ENCODE measurements at places on chromosomes 6 and 20. TPM values are rescaled to one million over a fixed set of nuclear protein-coding genes. Genes with fewer than 3 reads are reported as not detected.

Gene ADGRF4
- not detected for polyA plus RNA-seq

DNA sequence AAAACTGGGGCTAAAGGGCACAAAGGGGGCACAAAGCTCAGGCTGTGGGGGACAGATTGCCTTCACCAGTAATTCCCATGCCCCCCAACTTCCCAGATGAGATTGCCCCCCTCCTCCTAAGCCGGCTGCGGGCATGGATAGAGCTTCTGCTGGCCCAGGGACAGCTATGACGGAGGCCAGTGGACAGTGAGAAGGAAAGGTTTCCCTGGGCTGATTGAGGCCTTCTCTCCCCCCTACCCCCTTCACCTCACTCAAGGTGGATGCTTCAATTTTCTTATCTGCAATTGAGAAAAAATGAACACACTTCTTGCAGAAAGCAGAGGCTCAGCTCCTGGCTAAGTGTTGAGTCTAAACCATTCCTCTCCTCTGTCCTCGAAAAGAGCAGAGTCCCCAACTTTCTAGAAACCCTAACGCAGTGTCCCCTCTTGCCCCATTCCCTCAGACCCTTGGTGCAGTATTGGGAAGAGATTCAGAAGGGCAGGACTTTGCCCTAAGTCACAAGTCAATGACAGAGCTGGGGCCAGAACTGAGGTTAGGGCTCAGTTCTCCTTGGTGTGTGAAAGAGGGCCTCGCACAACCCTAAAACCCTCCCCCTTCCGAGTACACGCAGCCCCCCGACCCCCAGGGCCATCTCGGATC, 808 bp downstream of the SDC4 start:
- no peak for DNase-seq

DNA sequence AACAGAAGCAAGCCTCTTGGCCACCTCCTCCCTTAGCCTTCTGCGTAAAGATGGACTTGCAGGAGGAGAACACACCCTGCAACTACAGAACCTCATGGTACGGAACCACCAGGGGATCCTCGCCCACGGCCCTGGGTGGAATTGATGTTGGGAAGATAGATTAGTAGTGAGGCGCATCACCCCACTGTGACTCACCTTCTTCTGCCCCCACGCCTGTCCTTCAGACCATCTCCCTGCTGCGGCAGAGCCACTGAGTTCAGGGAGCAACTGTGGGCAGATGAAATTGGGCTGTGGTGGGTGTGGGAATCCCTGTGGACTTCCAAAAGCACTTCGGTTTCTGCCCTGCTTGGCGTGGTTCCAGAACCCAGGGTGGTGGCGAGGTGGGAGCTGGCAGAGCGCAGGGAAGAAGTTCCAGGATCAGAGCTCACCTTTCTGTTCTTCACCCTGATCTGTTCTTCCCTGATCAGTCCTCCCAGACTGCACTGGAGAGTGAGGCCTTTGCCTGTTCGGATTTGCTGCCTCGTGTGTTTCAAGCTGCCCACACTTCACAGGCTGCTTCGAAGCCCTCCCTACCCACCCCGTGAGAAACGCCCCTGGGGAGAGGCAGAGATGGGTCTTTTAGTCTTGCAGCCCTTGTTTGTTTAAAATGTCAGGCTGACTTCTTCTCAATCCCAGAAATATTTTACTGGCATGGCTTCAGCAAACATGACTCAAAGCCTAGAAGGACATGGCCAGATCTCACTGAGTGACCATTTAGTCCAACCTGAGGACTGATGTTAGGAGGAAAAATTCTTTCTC, 92.8 kb upstream of the MLN start:
- no peak for DNase-seq

DNA sequence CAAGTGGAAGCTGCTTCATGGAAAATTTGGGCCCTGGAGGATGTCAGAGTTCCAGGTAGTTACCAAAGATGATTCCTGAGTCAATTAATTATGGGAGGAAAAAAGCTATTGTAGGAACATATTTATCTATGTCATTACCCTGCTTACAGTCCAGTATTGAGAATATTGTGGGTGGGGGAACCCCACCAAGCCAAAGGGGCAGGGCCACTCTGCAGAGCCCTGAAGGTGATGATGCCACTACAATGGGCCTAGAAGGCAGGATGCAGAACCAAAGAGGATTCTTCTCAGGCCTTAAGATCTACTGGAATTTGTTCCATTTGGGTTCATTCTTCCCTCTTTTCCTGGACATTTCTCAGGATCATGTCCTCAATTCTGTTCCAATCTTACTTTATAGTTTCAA, 375.2 kb upstream of the MARCKS start:
- no peak for DNase-seq

DNA sequence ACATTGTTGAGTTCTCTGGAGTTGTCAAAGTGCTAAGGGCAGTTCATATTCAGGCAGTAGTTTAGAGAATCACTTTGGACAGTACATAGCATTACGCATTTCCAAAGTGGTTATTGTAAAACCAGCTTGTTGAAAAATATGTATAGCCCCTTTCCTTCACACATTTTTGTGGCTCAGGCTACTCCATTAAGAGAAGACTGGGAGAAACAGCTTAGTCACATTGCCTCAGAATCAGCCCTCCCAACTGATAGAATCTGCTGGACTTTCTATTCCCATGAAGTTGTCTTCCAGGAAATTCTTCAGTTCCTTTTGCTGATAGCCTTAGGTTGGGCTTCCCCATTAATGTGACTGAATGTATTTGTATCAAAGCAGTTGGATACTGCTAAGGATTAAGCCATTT, 39.5 kb upstream of the HDGFL1 start:
- no peak for DNase-seq

- no peak for DNase-seq
These were observed 11.0 kb downstream of the TSPYL1 start for GRCh38 chr6:116268589-116269293.

Measured in GM12878 (cell line).